ENCODE measurements at places on chromosomes 16 and 17. TPM values are rescaled to one million over a fixed set of nuclear protein-coding genes. Genes with fewer than 3 reads are reported as not detected.

GRCh38 chr17:27496971-27497370 is 40.7 kb downstream of the KSR1 start:
- no peak for DNase-seq

DNA sequence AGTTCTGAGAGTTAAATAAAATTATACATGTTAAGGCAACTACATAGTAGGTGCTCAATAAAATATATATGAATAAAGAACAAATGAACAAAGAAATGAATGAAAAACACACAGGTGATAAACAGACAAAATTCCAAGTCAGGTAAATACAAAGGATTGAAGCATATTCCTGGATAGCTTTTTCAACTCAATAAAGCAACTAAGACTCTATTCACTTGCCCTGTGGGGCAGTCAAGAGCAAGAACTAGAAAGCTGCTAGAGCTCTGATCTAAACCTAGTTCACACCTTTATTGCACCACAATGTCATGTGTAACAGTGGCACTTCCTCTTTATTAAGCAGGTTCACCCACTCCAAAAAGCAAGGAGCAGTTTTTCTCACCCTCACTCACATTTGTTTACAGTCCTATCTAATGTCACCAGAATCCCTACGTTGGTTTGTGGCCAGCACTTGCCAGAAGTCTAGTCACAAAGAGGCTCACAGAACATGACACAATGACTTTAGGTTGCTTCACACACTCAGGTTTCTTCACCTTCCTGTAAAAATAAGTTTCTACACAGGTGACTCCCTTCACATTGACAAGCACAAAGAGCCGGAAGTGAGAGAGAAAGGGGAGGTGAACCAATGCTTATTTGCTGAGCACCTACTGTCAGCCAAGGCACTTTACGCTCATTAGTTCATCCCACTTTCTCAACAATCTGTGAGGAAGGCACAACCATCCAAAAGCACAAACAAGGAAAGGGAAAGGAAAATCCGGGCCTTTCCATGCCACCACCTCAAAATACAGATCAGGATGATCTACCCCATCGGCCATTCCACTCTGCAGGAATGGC is 70.8 kb downstream of the XPO6 start:
- no peak for DNase-seq

DNA sequence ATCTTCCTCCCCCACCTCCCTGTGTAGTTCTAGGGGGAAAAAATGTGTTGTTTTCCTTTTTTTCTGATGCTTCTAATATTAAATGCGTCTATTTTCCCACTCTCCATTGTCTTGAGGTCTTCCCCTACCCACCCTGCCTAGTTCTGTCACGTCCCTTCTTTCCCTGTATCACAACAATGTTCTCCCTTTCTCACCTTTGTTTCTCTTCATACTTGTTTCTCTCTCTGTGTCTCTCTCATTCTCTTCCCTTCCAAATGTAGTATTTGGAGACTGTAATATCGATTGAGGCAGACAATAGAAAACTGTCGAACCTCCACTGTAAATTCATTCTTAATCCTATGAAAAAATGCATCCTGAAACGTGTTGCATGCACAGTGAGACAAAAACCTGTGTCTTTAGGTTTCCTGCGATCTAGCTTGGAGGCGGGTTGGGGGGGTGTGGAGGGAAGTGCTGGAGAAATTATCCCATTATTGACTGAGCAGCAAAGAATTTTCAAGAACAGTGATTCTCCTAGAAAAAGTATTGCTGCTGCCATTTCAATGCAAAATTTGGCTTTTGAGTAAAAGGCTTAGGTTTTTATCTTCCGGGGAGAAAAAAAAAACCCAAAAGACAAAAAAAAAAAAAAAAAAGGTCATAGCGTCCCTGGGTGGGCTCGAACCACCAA is 1.3 kb upstream of the PSMB3 start:
- DNase-seq, result no peak

DNA sequence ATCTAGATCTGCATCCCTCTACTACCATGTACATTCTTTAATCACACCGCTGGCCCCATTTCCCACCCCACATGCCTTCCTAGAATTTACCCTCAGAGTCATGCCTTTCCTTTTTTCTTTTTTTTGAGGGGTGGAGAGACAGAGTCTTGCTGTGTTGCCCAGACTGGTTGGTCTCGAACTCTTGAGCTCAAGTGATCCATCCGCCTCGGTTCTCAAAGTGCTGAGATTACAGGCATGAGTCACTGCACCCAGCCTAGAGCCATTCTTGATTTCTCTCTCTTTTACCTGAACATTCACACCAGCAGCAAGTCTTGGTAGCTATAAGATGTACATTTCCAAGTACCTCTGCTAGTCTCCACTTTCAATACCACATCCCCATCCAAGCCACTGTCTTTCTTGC is 2.1 kb downstream of the PAGR1 start:
- DNase-seq, result no peak

The SMURF2 gene
- 71.7 TPM for total RNA-seq

GRCh38 chr16:18969050-18969854 is 14.5 kb upstream of the TMC7 start:
- DNase-seq, result peak; percentile 71

The CD300E gene
- total RNA-seq, result not detected

- peak; percentile 93 for DNase-seq
Observed at GRCh38 chr17:30433514-30433913, 43.7 kb upstream of the GOSR1 start.

GRCh38 chr17:3510090-3510489 is 34.3 kb downstream of the ASPA start:
- no peak for DNase-seq

DNA sequence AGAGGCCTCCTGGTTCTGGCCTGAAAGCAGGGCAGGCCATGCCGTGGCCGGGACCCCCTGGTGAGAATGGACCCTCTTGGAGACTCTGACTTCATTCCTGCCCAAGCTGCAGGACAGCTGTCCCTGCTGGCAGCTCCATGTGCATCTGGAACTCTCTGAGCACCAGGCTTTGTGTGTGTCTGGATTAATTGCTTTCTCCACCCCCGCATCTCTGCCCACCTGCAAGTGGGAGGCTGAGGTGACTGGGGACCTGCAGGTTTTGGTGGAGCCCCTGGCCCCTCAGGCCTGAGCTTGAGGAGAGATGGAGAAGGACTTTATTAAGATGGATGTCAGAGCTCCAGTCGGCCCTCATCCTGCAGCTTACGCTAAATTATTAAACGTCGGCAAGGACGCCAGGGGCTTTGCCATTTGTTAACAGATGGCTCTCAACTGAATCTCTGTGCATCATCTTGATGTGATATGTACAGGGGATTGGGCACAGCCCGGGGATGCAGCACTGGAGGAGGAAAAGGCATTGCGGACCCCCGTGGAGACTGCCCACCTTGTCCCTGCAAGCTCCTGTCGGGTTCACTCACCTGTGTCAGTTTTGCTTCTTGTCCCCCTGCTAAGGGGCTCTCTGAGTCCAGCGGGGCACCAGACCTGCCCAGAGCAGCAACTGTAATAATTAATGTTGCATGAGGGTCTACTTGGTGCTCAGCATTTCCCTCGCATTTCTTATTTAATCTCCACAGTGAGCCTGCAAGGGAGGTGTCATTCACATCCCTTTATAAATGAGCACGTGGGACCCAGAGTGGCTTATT is 154.1 kb upstream of the RPL38 start:
- no peak for DNase-seq

The EFCAB5 gene
- 0.66 TPM for total RNA-seq

The FLII gene
- 395 TPM for total RNA-seq

- DNase-seq, result no peak
Observed at GRCh38 chr17:8186446-8186786, 3.6 kb downstream of the BORCS6 start.

The ZNRF1 gene
- 18.0 TPM for total RNA-seq

DNA sequence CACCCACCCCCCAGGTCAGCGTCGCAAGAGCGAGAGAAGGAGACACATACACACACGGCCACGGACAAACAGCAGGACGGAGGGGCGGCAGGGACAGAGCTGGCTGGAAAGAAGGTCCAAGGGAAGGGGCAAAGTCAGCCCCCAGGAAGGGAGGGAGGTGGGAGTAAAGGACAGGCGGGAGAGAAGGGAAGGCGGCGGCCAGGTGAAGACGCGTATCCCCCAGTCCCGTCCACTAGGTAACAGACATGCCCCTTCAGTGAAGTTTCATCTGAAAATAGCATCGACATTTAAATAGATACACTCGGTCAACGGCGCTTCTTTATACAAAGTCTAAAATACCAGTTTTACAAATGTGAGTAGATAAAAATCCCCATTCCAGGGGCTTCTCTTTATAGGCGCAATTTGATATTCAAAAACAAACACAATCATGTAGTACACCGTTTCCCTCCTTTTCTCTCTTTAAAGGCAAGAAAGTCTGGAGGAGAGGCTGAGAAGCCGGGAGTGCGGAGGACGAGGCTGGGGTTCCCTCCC is 4.5 kb downstream of the CBX8 start:
- DNase-seq, result no peak

DNA sequence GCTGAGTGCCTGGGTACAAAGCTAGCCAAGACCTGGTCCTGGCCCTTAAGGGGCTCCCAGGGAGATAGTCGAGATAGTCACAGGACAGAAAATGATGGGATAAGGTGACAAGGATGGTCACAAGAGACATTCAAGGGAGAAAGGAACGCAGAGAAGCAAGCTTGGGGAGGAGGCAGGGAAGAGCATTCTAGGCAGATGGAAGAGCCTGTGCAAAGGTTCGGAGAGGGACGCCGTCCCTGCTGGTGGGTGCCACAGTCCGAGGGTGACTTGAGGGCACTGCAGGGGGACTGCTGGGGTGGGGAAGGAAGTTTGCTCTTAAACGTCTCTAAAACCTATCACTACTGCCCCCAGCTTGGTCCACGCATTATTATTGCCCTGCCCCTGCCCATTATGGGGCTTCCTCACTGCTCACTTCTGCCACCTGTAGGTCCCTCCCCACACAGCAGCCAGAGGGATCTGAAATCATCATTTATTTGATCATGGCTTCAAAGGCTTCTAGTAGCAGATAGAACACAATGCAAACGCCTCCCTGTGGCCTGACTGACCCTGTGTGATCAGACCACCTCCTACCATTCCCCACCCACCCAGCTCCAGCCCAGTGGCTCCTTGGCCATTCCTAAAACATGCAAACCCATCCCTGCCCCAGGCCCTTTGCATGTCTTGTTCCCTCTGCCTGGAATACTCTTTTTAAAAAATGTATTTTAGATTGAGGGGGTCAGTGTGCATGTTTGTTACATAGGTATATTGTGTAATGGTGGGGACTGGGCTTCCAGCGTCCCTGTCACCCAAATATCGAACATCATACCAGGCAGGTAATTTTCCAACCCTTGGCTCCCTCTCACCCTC is 60.3 kb downstream of the RMI2 start:
- no peak for DNase-seq

DNA sequence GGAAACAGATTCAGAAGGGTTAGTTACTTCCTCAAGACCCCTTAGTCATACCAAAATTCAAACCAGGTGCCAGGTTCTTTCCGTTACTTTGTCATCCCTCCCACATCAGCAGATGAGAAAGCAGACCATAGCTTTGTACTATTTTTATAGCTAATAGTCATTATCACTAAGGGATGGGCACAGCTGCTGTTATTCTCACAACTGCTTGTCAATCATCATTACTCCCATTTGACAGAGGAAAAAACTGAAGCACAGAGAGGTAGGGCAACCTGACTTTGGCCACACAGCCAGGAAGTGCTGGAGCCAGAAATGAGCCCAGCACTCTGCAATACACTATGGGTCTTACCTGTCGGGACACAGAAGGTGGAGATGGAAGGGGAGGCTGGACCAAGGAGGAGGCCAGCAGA is 30.0 kb downstream of the TEKT5 start:
- no peak for DNase-seq

The KRT40 gene
- not detected for total RNA-seq

DNA sequence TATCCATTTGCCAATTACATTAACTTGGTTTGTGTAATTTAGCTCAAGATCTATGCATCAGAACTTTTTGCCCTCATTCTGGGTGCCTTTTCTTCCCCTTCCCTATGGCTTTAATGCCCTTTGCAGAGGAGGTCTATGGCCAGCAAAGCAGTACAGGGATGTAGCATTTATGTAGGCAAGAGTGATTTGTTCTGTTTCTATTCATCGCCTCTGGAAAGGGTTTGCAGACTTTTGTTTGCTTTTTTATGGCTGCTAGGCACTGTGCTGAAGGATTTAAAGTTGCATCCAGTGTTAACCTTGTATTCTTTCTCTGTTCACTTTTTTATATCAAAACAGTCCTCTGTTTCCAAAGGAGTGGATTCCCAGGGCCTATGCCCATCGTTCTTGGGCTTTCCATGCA is 78.0 kb downstream of the ANKFN1 start:
- DNase-seq, result no peak

Data from fibroblast of lung (primary cell).